WTC11 (cell line): ENCODE measurements at places on chromosomes 2 and 18. TPM values are rescaled to one million over a fixed set of nuclear protein-coding genes. Genes with fewer than 3 reads are reported as not detected.

GRCh38 chr2:132754392-132754791 lies 84.4 kb upstream of the LYPD1 start:
- no peak for DNase-seq

The UGT1A6 gene
- total RNA-seq: 0.53 TPM in 1 of 3 replicates, not detected in the others

DNA sequence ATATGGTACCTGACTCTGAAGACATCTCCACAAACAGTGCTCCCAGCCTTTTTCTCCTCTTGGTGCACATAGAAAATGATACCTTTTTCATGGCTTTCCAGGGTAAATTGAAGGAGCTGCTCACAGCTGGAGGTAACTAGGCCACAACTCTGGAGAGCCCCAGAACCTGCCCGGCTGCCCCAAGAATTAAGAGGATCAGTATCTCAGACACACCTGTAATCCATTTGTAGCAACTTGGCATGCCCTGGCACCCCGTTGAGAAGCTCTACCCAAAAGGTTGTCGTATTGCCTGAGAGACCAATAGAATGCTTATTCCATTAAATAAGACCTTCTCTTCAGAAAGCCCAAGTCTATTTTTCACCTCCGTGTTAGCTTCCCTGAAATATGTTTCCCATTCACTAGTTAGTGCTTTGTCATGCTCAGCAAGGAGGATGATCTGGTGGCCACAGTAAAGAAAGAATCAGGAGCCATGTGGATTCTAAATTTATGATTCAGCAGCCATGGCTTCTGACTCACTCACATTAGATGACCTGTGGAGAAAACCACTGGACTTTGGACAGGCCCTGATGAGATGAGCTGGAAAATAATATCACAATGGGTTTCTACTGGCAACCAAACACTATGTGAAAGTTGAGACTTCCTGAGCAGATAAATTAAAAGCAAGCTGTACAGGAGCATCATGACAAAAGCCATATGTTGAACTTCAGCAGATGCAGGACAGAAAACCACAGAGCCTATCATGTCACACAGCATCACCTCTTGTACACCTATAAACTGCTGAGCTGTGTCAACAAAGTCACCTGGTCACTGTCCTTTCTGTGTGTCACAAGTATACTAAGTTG lies 253.3 kb upstream of the OSR1 start:
- no peak for DNase-seq

The EFR3B gene
- 8.9 to 10.1 TPM (median 9.7 TPM) in 3 replicates for total RNA-seq

- DNase-seq: no peak
Measured at GRCh38 chr18:32804134-32804888, 31.5 kb upstream of the KLHL14 start.
